ENCODE measurements at places on chromosomes 11 and 22.

GRCh38 chr11:96309016-96309642, 33.9 kb downstream of the MAML2 start:
- no peak for DNase-seq

- DNase-seq, result no peak
Measured at GRCh38 chr22:41927813-41928212, 1.2 kb upstream of the TNFRSF13C start.

GRCh38 chr11:118659953-118660680, 19.3 kb downstream of the TREH start:
- DNase-seq, result no peak

GRCh38 chr22:23500508-23501260, 79.4 kb downstream of the IGLL1 start:
- DNase-seq, result no peak

- no peak for DNase-seq
Measured at GRCh38 chr11:33273656-33274055, 16.5 kb downstream of the HIPK3 start.

DNA sequence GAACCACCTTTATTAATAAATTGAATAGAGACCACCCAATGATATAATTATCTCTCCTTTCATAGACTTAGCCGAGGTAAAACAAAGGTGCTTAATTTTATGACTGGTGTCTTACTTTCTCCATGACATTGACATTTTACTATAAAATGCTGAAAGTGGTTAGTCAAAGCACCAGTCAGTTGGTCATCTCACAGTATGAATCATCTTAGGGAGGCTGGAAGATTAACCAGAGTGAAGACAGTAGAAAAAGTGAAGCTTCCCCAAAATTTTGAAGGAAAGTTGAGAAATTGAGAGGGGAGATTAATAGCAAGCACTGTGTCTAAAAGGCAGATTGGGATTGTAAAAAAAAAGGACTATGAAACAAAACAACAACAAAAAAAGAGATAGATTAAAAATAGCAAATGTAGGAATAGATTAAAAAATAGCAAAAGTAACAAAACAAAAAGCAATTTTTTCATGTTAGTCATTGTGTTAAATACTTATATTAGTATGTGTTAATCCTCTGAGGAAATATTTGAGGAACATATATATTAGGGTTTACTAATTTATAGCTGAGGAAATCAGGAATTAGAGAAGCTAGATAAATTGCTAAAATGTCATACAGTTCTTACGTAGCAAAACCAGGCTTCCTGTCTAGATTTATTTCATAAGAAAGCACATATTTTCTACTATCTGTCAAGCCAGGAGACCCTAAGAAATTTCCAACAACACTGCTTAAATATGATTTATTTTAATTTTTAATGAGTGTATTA, 557.3 kb upstream of the ANO5 start:
- DNase-seq, result no peak

DNA sequence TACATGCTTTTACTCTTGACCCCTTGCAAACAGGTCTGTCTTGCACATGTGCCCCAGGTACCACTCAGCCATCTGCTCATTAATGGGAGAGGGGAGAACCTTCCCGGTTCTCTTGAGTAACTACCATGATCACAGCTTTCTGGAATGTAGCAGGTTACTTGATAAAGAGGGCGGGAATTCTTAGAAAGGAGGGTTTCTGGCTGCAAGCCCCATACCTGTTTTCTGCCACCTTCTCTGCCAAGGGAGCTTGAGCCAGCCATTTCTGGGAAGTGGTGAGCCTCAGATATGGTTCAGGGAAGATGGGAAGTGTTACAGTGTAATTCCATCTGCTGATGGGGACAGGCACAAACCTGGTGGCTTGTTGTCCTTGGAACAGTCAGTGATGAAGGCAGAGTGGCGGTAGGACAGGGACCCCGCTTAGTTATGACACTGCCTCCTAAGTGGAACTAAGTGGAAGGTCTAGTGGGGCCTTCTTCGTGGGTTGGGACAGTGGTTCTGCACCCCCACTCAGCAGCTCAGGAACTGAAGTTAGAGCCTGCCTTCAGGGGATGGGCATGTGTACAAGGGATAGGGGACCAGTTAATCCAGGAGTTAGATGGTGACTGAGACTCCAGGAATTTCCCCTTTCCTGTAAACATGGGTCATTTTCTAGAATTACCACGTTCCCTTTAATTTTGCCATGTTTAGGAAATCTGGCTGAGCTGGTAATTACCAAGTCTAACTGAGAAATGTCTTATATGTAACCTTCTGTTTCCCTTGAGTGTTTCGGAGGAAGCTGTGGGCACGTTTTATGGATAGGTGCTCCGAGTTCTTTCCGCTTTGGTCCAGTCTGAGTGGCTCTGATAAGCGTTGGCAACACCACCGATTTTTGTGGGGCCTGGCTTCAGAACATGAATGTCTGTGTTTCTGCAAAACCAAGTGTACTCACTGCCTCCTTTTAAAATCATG, 35.3 kb downstream of the BCR start:
- no peak for DNase-seq

Data from skeletal muscle cell (primary cell).